ENCODE measurements at places on chromosomes 2 and 18. TPM values are rescaled to one million over a fixed set of nuclear protein-coding genes. Genes with fewer than 3 reads are reported as not detected.

DOK6 gene
- not detected for total RNA-seq

FAM237A gene
- total RNA-seq = not detected

DNA sequence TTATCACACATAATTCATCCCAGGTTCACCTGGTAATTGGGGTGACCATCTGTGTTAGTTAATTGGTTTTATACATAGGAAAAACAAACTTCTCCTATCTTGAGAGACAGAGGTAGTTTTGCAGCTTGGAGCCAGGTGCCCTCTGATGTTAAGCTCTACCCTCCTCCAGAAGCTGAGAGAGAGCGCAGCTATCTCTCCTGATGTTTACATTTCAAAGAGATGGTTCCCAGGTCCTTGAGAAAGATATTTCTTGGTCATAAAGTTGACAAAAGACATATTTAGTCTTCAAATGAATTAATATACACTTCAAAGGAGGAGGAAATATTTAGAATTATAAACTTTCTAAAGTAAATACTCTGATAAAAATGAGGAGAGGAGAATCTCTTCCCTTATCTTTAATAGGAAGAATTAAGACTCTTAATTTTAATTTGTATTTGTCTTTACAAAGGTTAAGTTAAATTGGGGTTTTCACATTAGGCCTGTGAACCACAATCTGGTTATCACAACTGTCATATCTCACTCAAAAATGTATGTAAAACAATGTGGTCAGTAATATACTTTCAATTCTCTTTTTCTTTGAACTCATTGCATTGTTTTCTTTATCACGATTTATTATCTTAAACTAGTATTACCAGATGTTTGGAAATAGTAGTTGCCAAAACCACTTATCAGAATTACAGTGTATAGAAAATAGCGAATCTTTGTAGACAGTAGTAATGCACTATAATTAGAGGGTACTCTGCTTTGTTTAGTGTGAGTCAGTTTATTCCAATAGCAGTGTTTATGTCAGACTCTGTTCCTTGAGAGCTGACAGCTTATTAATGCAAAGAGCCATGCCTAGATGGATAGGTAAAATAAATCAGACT, 26.8 kb downstream of the SERPINB4 start:
- no peak for DNase-seq

DNA sequence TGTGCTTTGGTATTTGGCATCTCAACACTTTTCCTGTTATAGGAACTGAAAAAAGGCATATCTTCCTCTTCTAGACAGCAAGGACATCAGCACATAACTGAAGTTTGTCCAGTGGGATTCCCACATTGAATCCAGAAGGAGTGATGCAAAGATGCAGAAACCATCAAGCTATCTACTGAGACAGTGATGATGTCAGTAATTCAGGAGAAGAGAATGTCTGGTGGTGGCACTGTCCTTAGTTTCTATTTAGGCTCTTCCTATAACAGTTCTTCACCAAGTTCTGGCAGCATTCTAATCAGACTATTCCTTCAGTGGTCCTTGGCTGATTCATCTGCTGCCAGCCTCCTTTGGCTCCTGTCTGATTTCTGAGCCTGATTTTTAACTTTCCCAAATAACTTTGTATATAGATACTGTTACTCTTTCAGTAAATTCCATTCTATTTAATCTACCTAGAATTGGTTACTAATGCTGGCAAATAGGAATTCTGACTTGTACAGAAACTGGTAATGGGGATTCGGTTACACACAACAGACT, 56.6 kb upstream of the AGPS start:
- DNase-seq = no peak

GRCh38 chr2:135728064-135728743, 13.5 kb upstream of the UBXN4 start:
- no peak for DNase-seq

HES6 gene
- total RNA-seq = 19.6 TPM

GRCh38 chr2:148616662-148617061, 27.9 kb upstream of the EPC2 start:
- peak; percentile 26 for DNase-seq

DNA sequence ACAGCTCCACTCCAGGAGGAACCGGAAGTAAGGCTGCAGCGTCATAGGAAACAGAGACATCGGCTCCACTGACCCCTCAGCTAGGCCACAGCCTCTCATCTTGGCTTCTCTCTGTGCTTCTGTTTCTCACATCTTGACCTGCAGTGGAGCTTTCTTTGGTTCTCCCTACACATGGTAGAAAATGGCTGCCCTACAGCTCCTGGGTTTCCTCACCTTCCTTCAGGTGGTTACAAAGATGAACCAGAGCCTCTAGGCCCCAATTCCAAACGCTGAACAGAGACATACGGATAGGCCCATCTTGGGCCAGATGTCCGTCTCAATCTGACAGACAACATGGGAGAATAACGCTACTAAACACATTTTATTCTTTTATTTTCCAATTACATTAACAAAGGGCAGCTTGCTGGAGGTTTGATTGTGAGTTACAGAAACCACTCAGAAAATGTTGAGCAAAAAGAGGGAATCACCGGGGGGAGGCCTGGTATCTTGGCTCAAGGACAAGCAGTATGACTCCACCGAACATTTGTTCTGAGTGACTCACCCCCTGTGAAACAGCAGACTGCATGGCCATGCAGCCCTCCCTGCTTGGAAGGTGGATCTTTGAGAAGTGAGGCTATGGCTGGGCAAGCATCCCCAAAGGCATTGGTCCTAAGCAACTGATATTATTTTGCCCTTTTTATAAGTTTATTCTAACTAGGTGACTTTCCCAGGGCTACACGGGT, 303.5 kb downstream of the CDCA7 start:
- peak; percentile 94 for DNase-seq

- no peak for DNase-seq
Observed at GRCh38 chr2:43592443-43592842, 3.4 kb downstream of the THADA start.

GRCh38 chr18:73842795-73843394, 304.7 kb downstream of the FBXO15 start:
- peak; percentile 71 for DNase-seq

DNA sequence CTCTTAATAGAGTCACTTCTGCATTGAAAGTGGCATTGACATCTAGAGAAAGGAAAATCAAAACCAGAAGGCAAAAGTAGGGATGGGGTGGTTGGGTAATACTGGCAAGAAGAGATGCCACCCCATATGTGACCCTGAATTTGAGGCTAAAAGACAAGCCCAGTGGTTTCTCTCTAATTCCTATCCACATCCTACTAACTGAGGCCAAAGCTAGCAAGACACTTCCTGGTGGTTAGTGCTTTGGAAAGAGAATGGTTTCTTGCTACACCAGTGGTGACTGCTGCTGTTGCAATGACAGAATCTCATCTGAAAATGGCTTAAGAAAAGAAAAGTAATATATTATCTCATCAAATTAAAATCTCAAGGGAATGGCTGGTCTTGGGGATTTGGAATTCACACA, 640.6 kb downstream of the EPHA4 start:
- no peak for DNase-seq

SPHKAP gene
- total RNA-seq = not detected

IL36RN gene
- not detected for total RNA-seq

DNA sequence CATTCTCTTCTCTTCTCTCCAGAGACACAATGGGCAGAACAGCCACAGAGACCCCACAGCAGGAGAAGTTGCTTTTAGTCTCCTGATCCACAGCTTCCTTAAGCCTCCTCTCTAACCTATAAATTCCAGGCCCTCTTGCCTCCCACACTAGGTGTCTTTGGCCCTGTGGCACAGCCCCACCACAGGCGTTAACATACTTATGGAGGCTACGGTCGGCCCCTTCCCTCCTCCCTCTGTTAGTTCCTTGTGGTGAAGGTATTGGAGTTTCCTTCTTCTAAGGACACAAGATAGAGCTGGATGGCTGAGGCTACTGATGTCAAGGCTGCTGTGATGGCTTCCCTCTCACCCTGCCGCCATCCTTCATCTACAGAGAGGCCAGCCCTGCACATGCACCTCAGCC, 123.5 kb upstream of the ACAA2 start:
- DNase-seq = no peak

- peak; percentile 23 for DNase-seq
Observed at GRCh38 chr2:167342769-167343168, 454.5 kb downstream of the XIRP2 start.

GRCh38 chr2:208254118-208254870, 577 bp downstream of the IDH1 start:
- peak; percentile 72 for DNase-seq

DNA sequence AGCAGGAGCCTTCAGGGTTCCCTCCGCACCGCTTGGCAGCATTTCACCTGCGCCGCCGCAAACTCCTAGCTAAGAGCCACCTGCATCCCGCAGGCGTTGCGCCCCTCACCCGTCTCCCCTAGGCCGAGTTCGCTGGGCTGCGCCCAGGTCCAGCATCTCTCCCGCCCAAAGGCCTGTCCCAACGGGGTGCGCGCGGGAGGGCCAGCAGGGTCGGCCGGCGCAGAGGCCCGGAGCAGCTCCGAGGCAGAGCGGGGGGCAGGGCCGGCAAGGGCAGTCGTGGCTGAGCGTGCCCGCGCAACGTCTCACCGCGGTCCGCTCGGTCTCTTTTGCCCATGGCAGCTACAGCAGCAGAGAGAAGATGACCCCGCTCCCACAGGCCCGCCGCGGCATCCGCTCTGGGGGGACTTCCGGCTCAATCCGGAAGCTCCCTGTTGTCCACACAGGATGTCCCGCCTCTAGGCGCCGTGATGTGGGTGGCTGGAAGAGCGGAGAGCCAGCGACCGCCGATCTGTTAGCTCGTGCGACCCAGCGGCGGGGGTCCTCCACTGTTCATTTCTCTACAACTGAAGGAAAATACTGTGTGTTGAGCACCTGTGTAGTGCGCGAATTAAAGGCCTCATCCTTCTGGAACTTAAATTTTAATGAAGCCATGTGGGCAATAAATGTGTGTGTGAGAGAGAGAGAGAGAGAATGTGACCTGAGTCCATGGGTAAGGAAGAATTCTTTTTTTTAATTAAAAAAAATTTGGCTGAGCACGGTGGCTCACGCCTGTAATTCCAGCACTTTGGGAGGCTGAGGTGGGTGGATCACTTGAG, at the start of gene ERCC3:
Gene ERCC3, minus strand, starts transcription at position 397 of the 815 bp plus-strand sequence. Its CDS starts 63 bp downstream, at position 334.
- peak; percentile 78 for DNase-seq

TTC32 gene
- 12.1 TPM for total RNA-seq

- no peak for DNase-seq
Observed at GRCh38 chr18:70113511-70113910, 92.0 kb downstream of the RTTN start.

DNA sequence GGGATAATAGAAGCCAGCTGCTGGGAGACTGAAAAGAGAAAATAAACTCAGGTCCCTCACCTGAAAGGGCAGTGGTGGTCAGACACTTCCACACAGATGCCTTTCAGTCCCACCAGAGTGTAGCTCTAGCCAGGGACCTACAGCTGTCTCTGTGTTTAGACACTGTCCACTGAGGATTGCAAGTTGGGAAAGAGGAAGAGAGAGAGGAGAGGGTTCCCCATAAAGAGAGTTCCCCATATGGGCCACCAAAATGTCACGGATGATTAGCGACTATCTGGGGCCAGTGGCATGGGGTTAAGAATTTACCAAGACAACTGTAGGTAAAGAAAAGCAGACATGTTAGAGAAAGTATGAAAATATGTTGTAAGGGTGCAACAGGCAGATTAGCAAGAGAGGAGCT, 36.7 kb upstream of the SKA1 start:
- no peak for DNase-seq

PKDCC gene
- 1.9 TPM for total RNA-seq

MAPK4 gene
- total RNA-seq = not detected

GRCh38 chr2:179049546-179050311, at the start of gene CCDC141:
Gene CCDC141, minus strand, starts transcription at chr2:179050137. Its CDS starts 196 bp downstream, at chr2:179049941.
- DNase-seq = no peak

DNA sequence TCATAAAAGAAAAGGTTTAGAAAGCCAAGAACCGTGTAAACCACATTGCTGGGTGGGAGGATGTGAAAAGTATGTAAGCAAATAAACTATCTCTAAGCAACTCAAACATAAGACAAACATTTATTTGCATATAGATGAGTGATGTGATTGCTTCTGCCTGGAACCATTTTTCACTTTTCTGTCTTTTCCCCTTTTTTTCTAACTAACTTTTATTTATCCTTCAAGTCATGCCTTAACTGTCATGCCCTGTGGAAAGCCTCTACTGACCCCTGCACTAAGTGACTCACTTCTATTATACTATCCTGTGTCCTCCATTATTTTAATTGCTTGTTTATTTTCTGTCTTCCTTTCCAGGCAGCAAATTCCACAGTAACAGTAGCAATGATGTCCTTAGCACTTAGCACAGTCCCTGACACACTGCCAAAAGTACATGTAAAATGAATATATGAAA, 87.5 kb upstream of the CTAGE1 start:
- peak; percentile 55 for DNase-seq

- no peak for DNase-seq
Observed at GRCh38 chr2:227674485-227674884, 7.9 kb downstream of the SCYGR5 start.

HPCAL1 gene
- 312 TPM for total RNA-seq

DNA sequence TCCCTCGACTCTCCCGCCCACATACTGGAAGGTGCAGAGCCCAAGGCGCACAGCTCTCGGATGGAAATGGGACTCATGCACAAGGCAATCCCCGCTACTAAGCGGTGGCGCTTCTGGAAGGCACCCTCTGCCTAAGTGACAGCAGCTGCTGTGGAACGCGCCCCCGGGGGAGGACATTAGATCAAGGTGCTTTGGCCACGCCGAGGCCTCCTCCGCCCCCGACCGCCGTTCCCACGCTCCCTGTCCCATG, 202 bp downstream of the MCEE start:
- peak; percentile 80 for DNase-seq

DNA sequence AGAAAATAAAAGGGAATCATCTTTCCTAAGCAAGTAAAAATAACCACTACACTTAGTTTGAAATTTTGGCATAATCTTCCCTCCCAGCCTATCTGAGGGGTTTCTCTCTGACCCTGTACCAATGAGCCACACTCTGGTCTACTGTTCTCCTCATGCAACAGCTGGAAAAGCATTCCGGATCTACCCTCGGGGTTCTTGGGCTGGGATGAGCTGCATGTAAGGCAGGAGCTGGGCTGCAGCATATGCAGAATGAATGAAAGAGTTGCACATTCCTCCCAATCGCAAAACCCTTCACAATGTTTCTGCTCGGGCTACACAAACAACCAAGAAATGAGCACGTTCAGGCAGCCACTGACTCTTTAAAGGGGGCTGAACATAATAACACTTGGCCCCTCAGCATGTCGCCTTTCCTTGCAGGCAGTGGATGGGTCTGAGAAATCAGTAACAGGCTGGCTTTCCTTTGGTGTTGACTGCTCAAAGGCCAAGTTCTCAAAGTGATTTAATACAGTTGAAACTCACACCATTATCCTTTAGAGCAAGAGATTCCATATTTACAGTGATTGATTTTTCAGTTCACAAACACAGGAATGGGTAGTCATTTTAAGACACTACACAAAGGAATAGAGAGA, 180.4 kb upstream of the ZFP36L2 start:
- DNase-seq = no peak

GRCh38 chr2:126674075-126674744, 18.3 kb downstream of the GYPC start:
- DNase-seq = no peak

- DNase-seq = no peak
Observed at GRCh38 chr2:159136391-159136790, 150.1 kb downstream of the WDSUB1 start.

Measured in PC-3 (cell line).